ENCODE measurements at places on chromosomes 16 and 17.

DNA sequence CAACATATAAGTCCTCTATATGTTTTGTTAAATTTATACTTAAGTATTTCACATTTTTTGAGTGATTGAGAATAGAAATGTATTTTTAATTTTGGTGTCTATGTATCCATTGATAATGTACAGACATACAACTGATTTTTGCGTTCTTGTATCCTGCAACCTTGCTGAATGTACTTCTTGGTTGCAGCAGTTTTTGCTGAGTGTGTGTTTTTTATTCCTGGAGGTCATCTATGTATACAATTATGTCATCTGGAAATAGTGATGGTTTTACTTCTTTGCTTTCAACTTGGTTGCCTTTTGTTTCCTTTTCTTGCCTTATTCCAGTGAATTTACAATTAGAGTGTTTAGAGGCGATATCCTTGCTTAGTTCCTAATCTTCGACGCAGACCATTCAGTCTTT is 67.5 kb upstream of the NETO2 start:
- DNase-seq, result no peak

- DNase-seq, result no peak
These were observed 198.6 kb downstream of the AXIN2 start for GRCh38 chr17:65362826-65363225.

DNA sequence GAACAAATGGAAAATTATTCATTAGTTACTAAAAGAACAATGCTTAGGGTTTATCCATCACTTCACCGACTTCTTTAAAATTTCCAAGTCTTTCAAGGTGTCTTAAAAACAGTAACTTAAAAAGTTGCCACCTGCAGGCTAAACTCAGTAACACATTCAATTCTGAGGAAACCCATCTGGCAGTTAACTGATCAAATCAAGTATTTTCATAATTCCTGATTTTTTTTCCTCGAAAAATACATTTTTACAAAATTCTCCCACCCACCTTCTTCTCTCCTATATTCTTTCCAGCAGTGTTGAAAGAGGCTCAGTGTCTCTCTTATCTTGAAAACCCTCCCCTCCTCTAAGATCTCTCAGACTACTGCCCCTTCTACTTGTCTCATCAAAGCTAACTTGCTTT is 29.9 kb downstream of the PARN start:
- DNase-seq, result no peak

- no peak for DNase-seq
These were observed 101.4 kb upstream of the ZFHX3 start for GRCh38 chr16:73149334-73149733.

GRCh38 chr17:52147872-52148271 is 10.6 kb downstream of the CA10 start:
- DNase-seq, result no peak

GRCh38 chr17:81902653-81903414 is 796 bp downstream of the NPB start:
- no peak for DNase-seq

GRCh38 chr16:2147981-2148671 is at the start of gene RAB26:
RAB26 (plus strand) TSS chr16:2148625; CDS start chr16:2148784, 159 bp downstream.
- no peak for DNase-seq

DNA sequence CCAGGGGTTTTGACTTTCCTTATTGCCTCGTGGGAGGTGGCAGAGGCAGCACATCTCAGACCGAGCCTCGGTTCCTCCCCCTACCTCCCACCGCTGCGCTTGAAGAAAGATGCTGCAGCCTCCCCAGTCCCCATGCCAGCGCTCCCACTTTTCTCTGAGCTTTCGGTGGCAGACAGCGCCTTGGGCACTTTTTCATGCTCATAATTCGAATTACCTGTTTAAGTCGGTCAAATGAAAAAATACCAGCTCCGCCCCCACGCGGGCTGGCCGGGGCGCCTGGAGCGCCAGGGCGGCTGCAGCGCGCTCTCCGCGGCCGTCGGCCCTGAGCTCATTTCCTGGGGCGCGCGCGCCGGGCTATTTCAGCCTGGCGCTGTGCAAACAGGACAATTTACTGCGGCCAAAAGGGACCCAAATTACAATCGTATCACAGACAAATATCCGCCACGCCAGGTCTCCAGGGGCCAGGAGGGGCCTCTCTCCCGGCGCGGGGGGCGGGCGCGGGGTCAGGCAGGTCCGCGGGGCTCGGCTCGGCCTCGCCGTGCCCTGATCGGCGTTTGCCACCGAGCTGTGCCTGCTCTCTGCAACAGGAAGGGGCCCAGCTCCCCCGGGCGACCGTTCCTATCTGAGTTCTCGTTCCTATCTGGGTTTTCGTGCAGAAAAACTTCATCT is 45.0 kb downstream of the SOST start:
- no peak for DNase-seq

DNA sequence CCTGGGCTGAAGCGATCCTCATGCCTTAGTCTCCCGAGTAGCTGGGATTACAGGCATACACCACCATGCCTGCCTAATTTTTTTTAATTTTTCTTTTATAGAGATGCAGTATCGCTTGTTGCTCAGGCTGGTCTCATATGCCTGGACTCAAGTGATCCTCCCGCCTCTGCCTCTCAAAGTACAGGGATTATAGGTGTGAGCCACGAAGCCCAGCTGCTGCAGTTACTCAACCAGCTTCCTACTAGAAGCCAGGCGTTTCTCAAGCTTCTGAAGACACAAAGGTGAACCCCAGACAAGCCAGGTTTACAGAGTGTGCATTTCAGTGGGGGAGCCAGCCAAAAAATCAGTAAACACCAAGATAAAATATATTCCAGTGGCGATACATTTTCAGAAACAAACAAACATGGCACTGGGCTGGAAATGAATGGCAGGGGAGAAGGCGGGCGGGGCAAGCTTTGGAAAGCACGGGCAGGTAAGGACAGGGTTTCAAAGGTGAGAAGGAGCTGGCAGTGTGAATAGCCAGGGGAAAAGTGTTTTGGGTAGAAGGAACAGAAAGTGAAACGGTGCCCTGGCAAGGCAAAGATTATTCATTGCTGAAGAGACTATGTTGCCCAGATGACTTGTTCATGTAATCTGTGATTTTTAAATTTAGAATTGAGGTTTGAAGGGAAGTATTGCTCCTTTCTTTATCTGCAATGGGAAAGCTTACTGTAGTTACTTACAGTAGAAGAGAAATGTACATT is 471.1 kb downstream of the WWOX start:
- DNase-seq, result no peak

GRCh38 chr17:72812823-72813222 is 279.7 kb downstream of the SLC39A11 start:
- DNase-seq, result no peak
